ENCODE measurements at places on chromosomes 6 and 20. TPM values are rescaled to one million over a fixed set of nuclear protein-coding genes. Genes with fewer than 3 reads are reported as not detected.

ZFAND3 gene
- total RNA-seq: 42.4 TPM

THBD gene
- total RNA-seq: 113 TPM

PRND gene
- not detected for total RNA-seq

SSTR4 gene
- 0.32 TPM for total RNA-seq

PRL gene
- not detected for total RNA-seq

WFDC12 gene
- not detected for total RNA-seq

GPX5 gene
- not detected for total RNA-seq

All from A549 treated with Hydrocortisone at 1 μM for 4 hours (cell line).